CD4-positive, alpha-beta T cell treated with Interleukin-21 for 1 hour (primary cell): ENCODE measurements at places on chromosomes 7 and 10.

DNA sequence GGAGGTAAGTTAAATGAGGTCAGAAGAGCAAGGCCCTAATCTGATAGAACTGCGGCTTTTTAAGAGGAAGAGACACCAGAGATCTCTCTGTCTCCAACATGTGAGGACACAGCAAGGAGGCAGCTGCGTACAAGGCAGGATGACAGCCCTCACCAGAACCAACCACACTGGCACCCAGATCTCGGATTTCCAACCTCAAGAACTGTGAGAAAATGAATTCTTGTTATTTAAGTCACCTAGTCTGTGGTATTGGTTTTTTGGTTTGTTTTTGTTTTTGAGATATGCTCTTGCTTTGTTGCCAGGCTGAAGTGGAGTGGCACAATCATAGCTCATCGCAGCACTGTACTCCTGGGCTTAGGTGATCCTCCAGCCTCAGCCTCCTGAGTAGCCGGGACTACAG lies 127.2 kb downstream of the DLG5 start:
- DNase-seq: peak; percentile 26

DNA sequence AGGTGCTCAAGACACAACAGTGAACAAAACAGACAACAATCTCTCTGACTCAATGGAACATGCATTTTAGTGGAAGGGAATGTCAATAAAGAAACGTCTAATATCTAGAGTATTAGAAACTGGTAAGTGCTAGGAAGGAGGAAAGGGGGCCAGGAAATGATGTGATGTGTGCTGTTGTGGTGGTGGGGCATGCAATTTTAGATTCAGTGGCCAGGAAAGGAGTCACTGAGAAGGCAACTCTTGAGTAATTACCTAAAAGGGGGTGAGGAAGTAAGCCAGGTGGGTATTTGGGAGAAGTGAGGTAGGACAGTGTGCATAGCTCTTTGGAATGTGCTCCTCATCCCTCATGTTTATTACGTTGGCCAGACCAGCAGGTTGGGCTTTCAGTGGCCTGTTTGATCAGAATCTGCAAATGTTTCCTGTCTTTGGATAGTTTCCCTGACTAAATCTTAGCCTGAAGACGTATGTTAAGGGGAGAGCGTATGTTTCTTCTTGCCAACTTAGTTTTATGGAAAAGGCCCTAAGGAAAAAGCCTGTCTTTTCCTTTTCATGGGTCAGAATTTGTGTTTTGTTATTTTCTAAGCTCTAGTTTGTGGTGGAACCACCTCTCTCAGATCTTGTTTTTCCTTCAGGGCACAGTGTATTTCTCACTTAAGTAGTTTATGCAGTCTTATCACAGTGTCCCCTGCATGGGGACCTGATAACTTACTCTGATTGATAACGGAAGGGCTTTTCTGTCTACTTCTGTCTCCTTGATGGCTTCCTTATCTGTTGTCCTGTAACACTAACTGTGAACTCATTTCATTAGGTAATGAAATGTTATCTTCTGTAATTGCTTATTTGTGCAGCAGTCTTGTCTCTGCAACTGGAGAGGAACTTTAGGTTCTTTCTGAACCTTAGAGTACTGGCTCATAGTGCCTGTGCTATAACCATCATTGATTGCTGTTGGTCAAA lies 203.7 kb downstream of the AUTS2 start:
- DNase-seq: no peak

GRCh38 chr7:127594490-127594889 lies 954 bp downstream of the FSCN3 start:
- peak; percentile 12 for DNase-seq

- DNase-seq: peak; percentile 22
These were observed 36.0 kb upstream of the RSU1 start for GRCh38 chr10:16853201-16853600.

DNA sequence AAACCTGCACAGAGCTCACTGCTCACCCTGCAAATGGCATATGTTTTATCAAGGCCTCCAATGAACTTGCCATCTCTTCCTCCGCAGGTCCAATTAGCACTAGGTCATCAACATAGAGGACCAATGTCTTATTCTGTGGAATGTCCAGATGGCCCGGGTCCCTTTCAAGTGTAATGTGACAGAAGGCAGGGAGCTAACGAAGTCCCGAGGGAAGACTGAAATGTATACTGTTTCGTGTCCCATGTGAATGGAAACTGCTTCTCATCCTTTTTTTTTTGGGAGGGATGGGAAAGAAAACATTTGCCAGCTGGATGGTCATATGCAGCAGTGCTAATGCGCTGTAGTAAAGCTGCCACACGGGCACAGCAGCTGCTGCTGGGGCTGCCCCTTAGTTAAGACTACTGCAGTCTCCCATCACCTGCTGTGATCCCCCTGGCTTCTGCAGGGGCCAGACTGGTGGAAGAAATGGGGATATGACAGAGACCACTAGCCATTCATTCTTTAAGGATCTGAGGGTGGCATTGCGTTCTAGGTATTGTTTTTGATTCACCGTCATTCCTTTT lies 61.7 kb upstream of the CCNY start:
- DNase-seq: no peak

- DNase-seq: no peak
These were observed 2.6 kb upstream of the SAMD8 start for GRCh38 chr10:75108684-75109458.

DNA sequence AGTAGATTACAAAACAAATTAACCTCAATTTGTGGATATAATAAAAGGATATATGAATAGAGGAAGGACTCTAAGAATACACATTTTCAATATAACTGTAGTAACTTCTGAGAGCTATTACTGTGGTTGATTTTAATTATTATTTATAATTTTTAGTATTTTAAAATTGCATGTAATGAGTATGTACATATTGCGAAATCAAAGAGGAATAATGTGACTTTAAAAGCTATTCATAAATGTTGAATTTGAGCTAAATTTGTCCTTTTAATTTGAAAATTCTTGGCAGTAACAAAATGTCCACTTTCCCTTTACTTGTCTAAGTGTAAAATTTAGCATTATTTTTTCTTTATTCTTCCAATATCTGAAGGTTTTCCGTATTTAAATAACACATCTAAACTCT lies 750.6 kb upstream of the PCDH15 start:
- DNase-seq: no peak

- DNase-seq: no peak
These were observed 108.9 kb downstream of the ARID5B start for GRCh38 chr10:62010366-62010765.

DNA sequence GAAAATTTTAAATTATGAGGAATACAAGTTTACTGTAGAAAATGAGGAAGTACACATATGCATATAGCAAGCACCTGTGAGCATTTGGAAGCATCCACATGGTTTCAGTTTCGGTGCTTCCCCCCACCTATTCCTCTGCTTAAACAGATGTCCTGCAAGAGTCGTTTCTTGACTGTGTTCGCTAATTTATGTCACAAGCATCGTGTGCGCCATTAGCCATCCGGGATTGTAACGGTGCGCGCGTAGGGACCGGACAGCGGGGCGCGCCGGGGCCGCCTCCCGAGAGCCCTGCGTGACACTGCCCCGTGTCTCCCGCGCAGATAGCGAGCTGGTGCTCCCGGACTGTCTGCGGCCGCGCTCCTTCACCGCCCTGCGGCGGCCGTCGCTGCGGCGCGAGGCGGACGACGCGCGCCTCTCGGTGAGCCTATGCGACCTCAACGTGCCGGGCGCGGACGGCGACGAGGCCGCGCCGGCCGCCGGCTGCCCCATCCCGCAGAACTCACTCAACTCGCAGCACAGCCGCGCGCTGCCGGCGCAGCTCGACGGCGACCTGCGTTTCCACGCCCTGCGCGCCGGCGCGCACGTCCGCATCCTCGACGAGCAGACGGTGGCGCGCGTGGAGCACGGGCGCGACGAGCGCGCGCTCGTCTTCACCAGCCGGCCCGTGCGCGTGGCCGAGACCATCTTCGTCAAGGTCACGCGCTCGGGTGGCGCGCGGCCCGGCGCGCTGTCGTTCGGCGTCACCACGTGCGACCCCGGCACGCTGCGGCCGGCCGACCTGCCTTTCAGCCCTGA lies 90.9 kb downstream of the NEURL1 start:
- peak; percentile 87 for DNase-seq

- no peak for DNase-seq
These were observed 12.2 kb downstream of the LIPF start for GRCh38 chr10:88676283-88677060.

DNA sequence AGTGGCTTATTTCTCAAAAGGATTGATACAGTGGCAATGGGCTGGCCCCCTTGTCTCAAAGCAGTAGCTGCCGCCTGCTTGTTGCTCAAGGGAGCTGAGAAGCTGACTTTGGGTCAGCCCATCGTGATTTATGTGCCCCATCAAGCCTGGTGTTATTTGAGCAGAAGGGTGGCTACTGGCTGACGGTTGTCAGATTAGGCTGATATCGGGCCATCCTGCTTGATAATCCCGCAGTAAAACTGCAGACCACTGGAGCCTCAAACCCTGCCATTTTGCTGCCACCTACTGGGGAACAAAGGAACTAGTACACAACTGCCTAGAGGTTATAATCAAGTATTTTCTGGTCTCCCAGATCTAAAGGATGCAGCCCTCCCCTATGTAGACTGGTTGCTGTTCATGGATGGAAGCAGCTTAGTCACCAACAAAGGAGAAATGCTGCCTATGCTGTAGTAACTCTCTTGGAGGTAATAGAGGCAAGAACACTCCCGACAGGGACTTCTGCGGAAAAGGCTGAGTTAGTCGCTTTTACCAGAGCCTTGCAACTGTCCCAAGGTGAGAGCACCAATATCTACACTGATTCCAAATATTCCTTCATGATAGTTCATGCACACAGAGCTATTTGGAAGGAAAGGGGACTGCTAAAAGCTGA lies 65.9 kb upstream of the ZNF92 start:
- peak; percentile 54 for DNase-seq

DNA sequence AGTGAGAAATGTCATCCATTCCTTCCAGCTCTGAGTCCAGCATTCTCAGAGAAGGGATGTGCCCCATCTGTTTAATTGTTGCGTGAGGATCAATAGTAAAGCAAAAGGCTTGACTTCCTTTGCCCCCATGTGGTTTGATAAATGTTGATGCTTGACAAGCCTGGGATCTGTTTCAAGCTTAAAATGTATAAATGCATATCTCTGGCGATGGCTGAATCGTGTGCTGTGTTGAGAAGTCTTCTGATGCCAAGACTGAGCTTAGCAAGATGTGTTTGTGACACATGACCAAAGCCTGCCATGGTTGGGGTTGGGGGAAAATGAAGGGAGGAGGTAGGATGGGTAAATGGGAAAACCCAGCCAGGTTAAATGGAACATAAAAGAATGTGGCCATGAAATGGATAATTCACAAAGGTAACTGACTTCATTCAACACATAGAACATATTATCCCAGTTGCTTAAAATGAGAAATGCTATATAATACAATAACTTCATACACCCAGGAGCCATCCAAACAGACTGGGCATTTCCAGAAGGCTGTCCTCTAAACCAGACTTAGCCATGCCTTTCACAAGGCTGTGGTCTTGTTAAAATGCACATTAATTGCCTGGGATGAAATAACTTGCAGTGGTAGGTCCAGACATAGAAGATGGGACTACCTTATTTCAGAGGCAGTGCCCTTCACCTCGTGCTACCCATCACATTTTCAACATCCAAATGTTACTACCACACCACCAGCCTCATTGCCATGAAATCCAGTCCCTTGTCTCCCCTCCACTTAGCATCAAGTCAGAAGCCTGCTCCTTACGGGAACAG lies 147.3 kb upstream of the PDE1C start:
- no peak for DNase-seq
